ENCODE measurements at places on chromosomes 1 and 21.
A peak's percentile ranks its signal among the peaks of the same experiment; 100 is the strongest.

GRCh38 chr1:190908246-190908645 is 430.6 kb upstream of the BRINP3 start:
- no peak for DNase-seq

DNA sequence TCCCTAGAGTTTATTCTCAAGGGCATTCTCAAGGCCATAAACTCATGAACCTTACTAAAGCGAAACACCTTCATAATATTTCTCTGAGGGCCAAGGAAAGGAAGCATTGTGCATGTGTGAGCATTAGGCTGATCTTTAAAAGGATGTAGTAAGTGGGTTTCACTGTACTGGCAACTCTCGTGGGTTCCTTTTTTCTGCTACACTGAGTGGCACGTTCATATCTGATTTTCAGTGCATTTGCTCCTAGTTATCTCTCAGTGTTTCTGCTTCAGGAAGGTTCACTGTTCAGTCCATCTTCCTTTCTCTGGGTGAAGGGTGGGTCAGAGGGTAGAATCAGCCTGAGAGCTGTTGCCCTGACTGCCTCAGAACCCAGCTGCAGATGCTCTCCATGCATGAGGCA is 192.8 kb upstream of the ADGRL2 start:
- no peak for DNase-seq

- peak; percentile 46 for DNase-seq
These were observed 47.6 kb downstream of the ATP1A1 start for GRCh38 chr1:116420417-116421200.

GRCh38 chr1:118158924-118159323 is 26.1 kb downstream of the SPAG17 start:
- DNase-seq: no peak

DNA sequence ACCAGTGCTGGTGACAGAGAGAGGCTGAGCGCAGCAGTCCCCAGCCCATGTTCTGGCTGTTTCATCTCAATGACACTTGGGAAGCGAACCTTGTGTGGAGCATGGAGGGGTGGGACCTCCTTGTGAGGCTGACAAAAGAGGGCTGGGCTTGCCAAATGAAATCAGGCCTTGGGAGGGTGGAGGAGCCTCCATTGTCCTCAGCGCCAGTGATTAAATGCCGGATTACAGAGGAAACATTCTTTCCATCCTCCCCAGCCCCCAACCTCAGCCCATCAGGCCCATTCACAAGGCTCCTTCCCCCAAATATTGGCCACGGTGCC is 63.3 kb upstream of the PAXBP1 start:
- no peak for DNase-seq

GRCh38 chr1:232610192-232610901 is 19.6 kb downstream of the SIPA1L2 start:
- DNase-seq: no peak

Measured in WERI-Rb-1 (cell line).